ENCODE measurements at places on chromosomes 1 and 21. TPM values are rescaled to one million over a fixed set of nuclear protein-coding genes. Genes with fewer than 3 reads are reported as not detected.

GRCh38 chr21:37821786-37822450, 94.3 kb downstream of the KCNJ6 start:
- H3K4me1 ChIP-seq, result no peaks in the 10 kb centered on the region
- H3K27ac ChIP-seq, result no peak overlapping the region
- no peak for DNase-seq
- H3K27me3 ChIP-seq, result no peaks in the 10 kb centered on the region
- no peak overlapping the region for H3K4me3 ChIP-seq

GRCh38 chr1:53073287-53073686, 11.3 kb downstream of the PODN start:
- no peak overlapping the region for H3K4me3 ChIP-seq
- no peak for DNase-seq

- DNase-seq, result no peak
- no peak overlapping the region for H3K27ac ChIP-seq
- H3K27me3 ChIP-seq, result no peaks in the 10 kb centered on the region
- H3K36me3 ChIP-seq, result peaks cover 58% of the 10 kb centered on the region
Measured at GRCh38 chr21:46561445-46562090, 43.3 kb downstream of the S100B start.

GRCh38 chr21:37552496-37553029, 186.0 kb downstream of the DYRK1A start:
- no peaks in the 10 kb centered on the region for H3K27me3 ChIP-seq
- no peak for DNase-seq

The SLFNL1 gene
- polyA plus RNA-seq, result 0.04 TPM

DNA sequence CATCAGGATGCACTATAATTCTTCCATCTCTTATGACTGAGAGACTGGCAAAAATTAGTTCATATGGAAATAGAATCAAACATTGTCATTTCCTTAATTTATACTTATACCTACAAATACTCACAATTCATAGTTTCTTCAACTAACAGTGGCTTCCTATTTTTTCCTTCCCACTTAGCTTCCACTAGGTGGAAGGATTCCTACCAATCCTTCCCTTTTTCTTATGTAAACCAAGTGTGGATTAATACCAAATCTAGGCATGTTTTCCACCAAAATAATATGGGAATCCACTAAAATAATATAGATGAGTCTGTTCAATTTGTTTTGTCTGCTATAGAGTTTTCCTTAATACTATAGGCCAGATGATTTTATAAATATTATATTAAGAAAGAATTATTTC, 1537.1 kb downstream of the PLA2G4A start:
- no peak overlapping the region for H3K27ac ChIP-seq
- no peaks in the 10 kb centered on the region for H3K4me1 ChIP-seq
- H3K27me3 ChIP-seq, result no peaks in the 10 kb centered on the region
- no peak for DNase-seq
- H3K4me3 ChIP-seq, result no peak overlapping the region

GRCh38 chr1:101003012-101003650, 22.5 kb downstream of the DPH5 start:
- H3K27me3 ChIP-seq, result no peaks in the 10 kb centered on the region
- H3K4me1 ChIP-seq, result peaks cover 12% of the 10 kb centered on the region
- no peak overlapping the region for H3K4me3 ChIP-seq
- peaks cover 5% of the 10 kb centered on the region for H3K36me3 ChIP-seq
- DNase-seq, result no peak

DNA sequence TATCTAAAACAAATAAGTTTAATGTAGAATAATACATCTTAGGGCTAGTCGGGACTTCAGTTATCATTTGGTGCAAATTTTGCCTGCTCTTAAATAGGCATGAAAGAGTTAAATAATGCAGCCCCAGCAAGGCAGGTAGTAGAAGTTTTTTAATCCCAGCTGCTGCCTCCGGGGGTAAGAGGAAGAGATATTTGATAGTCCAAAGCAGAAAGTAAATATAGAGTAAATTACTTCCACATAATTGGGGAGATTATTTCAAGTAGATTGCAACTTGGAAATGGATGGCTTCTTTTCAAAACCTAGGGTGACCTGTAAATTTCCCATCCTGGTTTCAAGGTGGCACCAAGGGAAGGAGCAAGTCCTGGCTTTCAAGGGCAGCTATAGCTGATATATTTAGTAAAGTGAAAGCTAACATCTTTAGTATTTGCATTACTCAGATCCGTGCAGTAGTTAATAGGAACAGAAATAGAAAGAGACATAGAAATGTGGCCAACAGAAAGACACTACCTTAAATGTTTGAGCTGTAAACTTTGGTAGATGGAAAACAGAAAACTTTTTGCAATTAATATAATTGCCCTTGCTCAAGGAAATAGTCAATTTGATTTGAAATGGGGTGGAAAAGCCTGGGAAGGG, 109.1 kb downstream of the LMO4 start:
- no peak overlapping the region for H3K27ac ChIP-seq
- H3K27me3 ChIP-seq, result no peaks in the 10 kb centered on the region
- H3K4me1 ChIP-seq, result peaks cover 22% of the 10 kb centered on the region
- DNase-seq, result no peak
- H3K4me3 ChIP-seq, result no peak overlapping the region
- H3K36me3 ChIP-seq, result no peaks in the 10 kb centered on the region

The EPHB2 gene
- 0.10 TPM for polyA plus RNA-seq

GRCh38 chr1:162497104-162497722, 405 bp upstream of the UHMK1 start:
- H3K4me1 ChIP-seq, result peaks cover 6% of the 10 kb centered on the region
- peak overlapping the region; percentile 78 for H3K27ac ChIP-seq
- H3K36me3 ChIP-seq, result peaks cover 6% of the 10 kb centered on the region
- no peaks in the 10 kb centered on the region for H3K27me3 ChIP-seq
- H3K4me3 ChIP-seq, result peak overlapping the region; percentile 97

The ADGRL4 gene
- not detected for polyA plus RNA-seq

DNA sequence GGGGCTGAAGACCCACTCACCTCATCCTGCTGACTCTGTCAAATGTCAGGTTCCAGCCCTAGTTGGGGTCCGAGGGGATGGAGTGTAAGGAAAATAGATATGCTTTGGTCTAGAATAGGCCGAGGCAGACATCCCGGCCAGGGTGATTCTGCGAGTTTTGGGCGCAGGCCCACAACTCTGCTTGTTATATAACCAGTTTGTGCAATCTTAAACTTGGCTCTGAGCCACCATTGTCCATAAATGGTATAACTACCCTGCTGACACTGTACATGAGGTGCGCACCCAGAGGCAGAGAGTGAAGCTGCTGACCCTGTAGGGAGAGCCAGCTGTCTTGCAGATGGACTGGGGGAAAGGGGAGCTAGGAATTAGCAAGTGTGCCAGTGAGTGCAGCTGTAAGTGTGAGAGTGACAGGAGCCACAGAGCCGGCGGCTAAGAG, 1388.8 kb downstream of the AMY1C start:
- no peaks in the 10 kb centered on the region for H3K27me3 ChIP-seq
- DNase-seq, result no peak
- no peak overlapping the region for H3K27ac ChIP-seq
- no peaks in the 10 kb centered on the region for H3K36me3 ChIP-seq
- H3K4me1 ChIP-seq, result no peaks in the 10 kb centered on the region
- no peak overlapping the region for H3K4me3 ChIP-seq

- H3K27ac ChIP-seq, result no peak overlapping the region
- no peak for DNase-seq
- H3K27me3 ChIP-seq, result no peaks in the 10 kb centered on the region
- peaks cover 8% of the 10 kb centered on the region for H3K4me1 ChIP-seq
Measured at GRCh38 chr1:202821467-202821866, 10.7 kb downstream of the PCAT6 start.

GRCh38 chr1:89603651-89604413, 29.1 kb upstream of the LRRC8C start:
- H3K36me3 ChIP-seq, result no peaks in the 10 kb centered on the region
- no peak overlapping the region for H3K4me3 ChIP-seq
- H3K27ac ChIP-seq, result no peak overlapping the region
- no peaks in the 10 kb centered on the region for H3K27me3 ChIP-seq
- DNase-seq, result no peak
- H3K4me1 ChIP-seq, result peaks cover 25% of the 10 kb centered on the region

GRCh38 chr1:179968994-179969919, 14.6 kb downstream of the CEP350 start:
- H3K4me1 ChIP-seq, result no peaks in the 10 kb centered on the region
- DNase-seq, result no peak
- H3K4me3 ChIP-seq, result no peak overlapping the region
- H3K27me3 ChIP-seq, result no peaks in the 10 kb centered on the region

DNA sequence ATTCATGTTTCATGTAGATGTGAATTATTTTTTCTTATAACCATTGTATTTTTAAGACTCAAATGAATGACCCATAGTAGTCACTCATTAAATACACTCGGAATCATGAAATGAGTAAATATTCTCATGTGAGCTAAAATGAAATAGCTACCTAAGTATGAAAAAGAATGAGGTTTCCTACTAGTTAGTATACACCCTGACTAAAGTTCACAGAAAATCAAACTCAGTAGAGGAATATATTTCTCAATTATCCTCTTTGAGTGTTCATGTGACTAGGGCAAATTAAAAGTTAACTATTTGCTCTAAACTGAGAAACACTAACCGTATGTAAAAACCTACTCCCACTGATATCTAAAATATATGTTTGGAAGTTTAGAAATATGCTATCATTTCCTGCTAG, 187.8 kb downstream of the BRINP3 start:
- no peaks in the 10 kb centered on the region for H3K27me3 ChIP-seq
- DNase-seq, result no peak
- no peaks in the 10 kb centered on the region for H3K4me1 ChIP-seq

DNA sequence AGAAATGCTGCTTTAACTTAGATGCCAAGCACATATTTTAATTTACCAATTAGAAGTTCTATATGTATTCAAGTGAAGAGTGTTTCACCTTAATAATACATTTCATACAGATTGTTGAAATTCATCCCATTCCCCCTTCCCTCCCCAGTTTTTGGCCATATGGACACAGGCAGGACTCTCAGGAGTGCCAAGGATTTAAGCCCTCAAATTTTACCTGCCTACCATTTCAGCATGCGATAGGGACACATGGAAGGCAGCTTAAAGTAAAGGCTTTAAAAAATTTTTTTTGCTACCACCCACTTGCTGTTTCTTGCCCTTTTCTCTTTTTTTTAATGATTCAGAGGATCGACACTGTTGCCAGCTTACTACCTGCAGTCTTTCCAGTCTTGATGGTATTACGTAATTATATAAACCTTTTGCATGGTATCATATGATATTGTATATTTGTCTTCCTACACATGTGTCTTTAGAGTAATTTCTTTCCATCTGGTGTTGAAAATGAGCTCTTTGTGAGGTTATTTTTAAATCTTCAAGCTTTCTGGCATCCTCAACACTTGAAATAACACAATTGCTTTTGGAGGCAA, 7.0 kb downstream of the EPB41 start:
- H3K27me3 ChIP-seq, result no peaks in the 10 kb centered on the region
- H3K4me3 ChIP-seq, result no peak overlapping the region
- H3K36me3 ChIP-seq, result no peaks in the 10 kb centered on the region
- DNase-seq, result no peak

- peaks cover 32% of the 10 kb centered on the region for H3K4me1 ChIP-seq
- no peak for DNase-seq
- no peaks in the 10 kb centered on the region for H3K27me3 ChIP-seq
- no peak overlapping the region for H3K27ac ChIP-seq
Measured at GRCh38 chr1:152520561-152521090, 6.3 kb downstream of the CRCT1 start.

DNA sequence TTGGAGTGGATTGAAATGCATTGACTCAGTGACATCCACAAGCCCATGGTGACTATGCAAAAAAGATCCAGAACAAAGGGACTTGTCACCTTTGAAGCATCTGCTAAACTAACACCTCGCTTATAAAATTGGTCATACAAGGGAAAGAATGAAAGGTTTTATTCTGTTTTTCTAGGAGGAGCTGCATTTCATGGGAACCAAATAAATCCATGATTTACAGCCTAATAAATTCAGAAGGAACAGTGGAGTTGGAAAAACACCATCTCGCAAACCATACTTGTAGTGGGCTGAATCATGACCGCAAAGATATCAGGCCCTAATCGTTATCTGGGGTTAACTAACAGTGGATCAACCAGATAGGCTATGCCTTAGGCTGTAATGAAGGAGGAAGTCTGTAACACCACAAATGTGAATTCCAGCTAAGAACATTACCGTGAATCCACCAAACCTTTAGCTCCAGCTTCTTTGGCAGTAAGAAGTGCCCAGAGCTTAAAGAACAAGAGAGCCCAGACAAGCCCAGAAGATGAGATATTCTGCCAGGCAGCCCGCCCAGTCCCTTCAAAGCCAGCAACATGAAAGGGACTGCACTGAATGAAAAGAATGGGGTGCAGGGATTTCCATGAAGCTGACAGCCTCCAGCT, 27.4 kb downstream of the RSPH1 start:
- no peaks in the 10 kb centered on the region for H3K36me3 ChIP-seq
- DNase-seq, result no peak
- peaks cover 10% of the 10 kb centered on the region for H3K4me1 ChIP-seq
- no peak overlapping the region for H3K4me3 ChIP-seq
- no peak overlapping the region for H3K27ac ChIP-seq
- no peaks in the 10 kb centered on the region for H3K27me3 ChIP-seq

The ZNF683 gene
- not detected for polyA plus RNA-seq

DNA sequence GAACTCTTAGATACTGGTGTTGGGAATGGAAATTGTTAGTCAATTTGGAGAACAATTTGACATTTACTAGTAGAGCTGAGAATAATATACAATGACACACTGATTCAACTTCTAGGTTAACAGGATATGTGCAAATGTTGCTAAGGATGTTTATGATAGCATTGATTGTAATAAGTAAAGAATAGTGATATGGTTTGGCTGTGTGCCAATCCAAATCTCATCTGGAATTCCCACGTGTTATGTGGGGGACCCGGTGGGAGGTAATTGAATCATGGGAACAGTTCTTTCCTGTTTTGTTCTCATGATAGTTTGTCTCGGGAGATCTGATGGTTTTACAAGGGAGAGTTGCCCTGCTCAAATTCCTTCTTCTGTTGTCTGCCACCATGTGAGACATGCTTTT, 302.4 kb upstream of the TMPRSS15 start:
- no peak for DNase-seq
- H3K4me1 ChIP-seq, result no peaks in the 10 kb centered on the region
- no peak overlapping the region for H3K27ac ChIP-seq
- no peak overlapping the region for H3K4me3 ChIP-seq
- no peaks in the 10 kb centered on the region for H3K36me3 ChIP-seq

All from keratinocyte (primary cell).